ENCODE measurements at places on chromosomes 7 and 10.

GRCh38 chr7:7550663-7551062 is 15.0 kb upstream of the COL28A1 start:
- DNase-seq, result no peak

DNA sequence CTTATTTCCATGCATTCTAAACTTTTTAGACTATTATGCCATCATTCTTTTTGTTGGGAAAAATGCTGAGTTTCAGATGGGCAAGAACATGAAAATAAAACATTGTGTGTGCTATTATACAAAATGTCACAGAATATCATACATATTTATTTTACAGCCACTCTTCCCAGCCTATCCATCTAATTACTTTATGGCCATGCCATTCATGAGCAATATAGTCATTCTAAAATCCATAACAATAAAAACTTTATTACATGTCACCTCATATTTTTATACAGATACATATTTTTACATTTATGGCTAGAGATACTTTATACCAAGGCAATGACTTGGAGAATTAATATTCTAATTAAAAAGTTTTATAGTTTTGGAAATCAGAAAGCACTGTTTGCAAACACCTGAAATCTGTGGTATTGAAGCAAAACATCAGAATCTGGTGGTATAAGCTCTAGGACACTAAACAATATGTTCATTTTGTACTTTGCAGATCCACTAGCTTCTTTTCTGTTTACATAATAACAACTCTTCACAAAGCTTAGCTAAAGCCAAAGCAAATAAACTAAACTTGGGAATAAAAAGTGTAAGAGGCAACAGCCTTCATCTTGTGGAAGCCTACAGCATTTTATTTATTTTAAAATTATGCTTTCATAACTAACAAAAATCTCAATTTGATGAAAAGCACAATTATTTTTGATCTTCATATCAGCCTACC is 210.1 kb downstream of the RNLS start:
- no peak for DNase-seq

- DNase-seq, result no peak
These were observed 34.1 kb downstream of the NUDT1 start for GRCh38 chr7:2276107-2276506.

DNA sequence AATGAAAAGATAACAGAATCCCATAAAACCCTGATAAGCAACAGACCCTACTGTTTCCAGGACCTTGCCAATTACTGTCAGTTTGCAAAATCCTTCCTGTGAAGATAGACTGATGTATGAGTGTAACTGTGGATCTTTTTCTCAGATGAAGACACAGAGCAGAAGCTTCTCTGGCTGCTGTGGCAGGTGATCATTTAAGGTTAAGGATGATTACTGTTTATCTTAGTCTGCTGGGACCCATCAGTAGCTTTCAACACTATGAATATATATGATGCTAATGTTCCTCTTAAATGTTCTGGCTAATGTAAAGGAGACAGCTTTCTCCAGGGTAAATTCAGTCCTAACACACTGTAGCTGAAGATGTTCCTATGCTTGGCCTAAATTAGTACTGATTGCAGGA is 56.0 kb upstream of the CTTNBP2 start:
- DNase-seq, result no peak

DNA sequence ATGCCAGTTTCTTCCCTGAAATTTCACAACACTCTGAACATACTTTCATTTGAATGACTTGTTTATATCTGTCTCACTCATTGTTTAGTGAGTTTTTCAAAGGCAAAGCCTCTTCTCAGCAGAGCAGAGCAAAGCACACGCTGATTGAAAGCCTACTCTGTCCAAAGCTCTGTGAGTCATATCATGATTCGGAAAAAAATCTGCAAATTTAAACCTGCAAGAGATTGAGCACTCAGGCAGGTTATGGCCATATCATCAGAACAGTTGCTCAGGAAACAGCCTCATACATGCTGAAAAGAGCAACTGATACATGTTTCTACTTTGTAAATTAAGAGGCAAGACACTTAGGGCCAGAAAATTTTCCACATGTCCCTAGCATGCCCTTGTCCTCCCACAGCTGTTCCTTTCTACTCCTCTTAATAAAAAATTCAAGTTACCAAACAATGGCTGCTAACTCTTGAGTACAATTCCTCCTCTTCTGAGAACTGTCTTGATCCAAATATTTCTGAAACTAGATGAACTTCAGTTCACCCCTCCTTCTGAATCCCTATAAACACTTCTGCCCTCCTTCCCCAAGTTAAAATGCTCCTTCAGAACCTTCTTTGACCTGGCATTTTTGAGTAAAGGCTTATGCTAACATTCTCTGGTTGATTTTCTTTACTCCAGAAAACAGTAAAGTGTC is 140.6 kb upstream of the HPS1 start:
- no peak for DNase-seq

DNA sequence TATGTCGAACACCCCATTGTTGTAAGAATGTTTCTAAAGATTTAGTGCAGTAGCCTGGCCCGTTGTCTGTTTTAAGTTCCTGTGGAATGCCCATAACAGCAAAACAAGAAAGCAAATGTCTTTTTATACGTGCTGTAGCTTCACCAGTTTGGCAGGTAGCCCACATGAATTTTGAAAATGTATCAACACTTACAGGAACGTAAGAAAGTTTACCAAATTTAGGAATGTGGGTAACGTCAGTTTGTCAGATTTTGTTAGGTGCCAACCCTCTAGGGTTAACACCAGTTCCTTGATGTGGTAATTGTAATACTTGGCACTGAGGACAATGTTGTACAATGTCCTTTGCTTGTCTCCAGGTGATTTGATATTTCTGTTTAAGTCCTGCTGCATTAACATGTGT is 3.2 kb upstream of the GIMAP4 start:
- no peak for DNase-seq

- DNase-seq, result no peak
These were observed 32.8 kb downstream of the LIMK1 start for GRCh38 chr7:74116356-74116755.

GRCh38 chr7:118080947-118081346 is 103.0 kb upstream of the LSM8 start:
- DNase-seq, result no peak

DNA sequence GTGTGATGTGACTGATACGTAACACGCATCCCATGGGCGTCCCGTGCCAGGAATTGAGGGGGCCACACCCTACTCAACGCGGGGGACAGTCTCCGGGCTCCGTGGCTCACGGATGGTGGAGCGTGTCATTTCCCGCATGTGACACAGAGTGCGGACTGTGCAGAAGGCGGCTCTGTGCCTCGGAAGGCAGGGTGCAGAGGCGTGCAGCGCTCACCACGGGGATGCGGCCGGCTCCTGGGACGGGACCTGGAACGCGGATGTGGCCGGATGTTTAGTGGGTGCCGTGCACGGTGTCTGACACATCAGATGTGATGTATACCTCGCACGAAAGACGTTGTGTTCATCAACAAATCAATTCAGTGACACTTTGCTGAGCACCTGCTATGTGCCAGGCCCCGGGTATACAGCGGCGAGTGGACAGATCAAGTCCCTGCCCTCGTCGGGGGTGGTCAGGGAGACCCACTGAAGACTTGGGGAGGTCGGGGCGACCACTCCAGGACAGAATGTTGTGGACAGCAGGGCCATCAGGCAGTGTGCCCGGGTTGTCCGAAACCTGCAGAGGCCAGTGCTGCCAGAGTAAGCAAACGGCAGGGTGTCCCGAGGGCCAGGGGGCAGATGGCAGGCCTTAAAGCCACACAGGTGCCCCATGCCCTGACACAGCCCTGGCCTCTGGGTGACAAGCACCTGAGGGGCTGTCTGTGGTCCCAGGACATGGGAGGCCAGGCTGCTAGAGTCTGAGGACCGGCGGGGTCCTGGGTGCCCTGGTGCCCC is 38.1 kb downstream of the MICALL2 start:
- DNase-seq, result no peak

GRCh38 chr10:91190876-91191583 is 29.4 kb upstream of the PCGF5 start:
- DNase-seq, result no peak

DNA sequence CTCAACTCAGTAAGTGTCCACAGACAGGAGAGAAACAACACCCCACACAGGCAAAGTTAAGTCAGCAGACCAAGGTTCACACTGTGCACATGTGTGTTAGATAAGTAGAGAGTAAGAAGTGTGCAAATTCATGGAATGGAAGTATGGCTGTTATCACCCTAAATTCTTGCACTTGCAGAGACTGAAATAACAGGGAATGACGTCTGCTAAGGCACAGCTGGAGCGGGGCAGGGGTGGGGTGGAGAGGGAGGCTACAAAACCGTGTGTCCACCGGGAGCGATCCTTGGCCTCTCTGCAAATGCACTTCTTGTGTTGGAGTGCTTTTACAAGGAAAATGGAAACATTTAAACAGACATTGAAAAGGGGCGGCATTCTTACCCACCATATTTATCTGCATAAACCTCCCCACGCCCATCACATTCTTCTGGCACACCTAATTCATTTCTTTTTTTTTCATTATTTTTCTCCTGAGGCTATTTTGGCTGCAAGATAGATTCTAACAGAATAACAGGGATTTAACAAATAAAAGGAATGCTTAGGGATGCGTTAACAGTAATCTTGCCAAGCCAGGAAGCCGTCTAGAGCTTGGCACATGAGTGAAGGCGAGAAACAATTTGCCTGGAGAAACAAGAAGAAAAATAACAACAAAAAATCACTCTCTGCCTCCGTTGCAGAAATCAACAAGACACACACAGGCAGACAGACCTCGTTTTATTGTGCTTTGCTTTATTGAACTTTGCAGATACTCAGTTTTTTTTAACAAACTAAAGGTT is 30.1 kb downstream of the TNS3 start:
- DNase-seq, result no peak

DNA sequence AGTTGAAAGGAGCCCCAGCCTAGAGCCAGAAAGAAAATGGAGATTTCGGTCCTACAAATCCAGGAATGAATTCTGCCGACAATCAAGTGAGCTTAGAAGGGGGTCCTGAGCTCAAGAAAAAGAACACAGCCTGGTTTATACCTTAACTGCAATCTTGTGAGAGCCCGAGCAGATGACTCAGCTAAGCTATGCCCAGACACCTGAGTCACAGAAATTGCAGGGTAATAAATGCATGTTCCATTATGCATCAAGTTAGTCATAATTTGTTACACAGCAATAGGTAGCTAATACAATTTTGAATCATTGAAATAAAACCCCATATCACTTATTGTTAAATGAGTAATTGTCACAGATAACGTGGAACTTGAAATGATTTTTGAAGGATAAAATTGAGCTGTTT is 111.8 kb upstream of the FOXP2 start:
- DNase-seq, result no peak

- no peak for DNase-seq
These were observed 147.3 kb downstream of the ZMYND11 start for GRCh38 chr10:282294-283139.

GRCh38 chr7:27593226-27593625 is 69.5 kb downstream of the HIBADH start:
- DNase-seq, result no peak

GRCh38 chr10:49330127-49330665 is 31.2 kb downstream of the C10orf71 start:
- DNase-seq, result no peak

- no peak for DNase-seq
These were observed 2.2 kb upstream of the AFAP1L2 start for GRCh38 chr10:114406455-114406854.

- no peak for DNase-seq
These were observed 99.1 kb upstream of the ABI1 start for GRCh38 chr10:26959841-26960240.
